ENCODE measurements at places on chromosomes 1 and 21.
A peak's percentile ranks its signal among the peaks of the same experiment; 100 is the strongest.

- no peak for DNase-seq
Observed at GRCh38 chr1:174815474-174815908, 184.3 kb upstream of the CACYBP start.

DNA sequence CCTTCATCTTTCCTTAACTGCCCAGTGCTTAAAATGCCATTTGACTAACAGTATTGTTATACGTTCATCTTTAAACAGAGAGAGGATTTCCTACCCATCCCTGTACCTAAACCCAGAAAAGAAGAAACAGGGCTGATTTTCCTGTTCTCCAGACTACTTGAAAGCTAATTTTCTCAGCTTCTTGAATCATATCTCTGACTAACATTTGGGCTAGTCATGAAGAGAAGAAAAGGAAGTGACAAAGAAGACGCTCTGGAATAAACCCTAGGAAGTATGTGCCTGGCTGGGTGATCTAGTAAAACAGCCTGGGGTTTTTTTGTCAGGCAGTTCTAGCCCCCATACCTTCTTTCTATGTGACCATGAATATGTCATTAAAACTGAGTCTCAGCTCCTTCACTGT, 44.8 kb upstream of the SGIP1 start:
- DNase-seq = no peak

GRCh38 chr21:42384989-42385388, 10.9 kb downstream of the TMPRSS3 start:
- DNase-seq = no peak

GRCh38 chr1:101440485-101440884, 203.7 kb downstream of the S1PR1 start:
- DNase-seq = no peak

- no peak for DNase-seq
Observed at GRCh38 chr1:13462682-13463081, 51.1 kb downstream of the LRRC38 start.

- no peak for DNase-seq
Observed at GRCh38 chr1:202249436-202249835, 55.8 kb downstream of the LGR6 start.

DNA sequence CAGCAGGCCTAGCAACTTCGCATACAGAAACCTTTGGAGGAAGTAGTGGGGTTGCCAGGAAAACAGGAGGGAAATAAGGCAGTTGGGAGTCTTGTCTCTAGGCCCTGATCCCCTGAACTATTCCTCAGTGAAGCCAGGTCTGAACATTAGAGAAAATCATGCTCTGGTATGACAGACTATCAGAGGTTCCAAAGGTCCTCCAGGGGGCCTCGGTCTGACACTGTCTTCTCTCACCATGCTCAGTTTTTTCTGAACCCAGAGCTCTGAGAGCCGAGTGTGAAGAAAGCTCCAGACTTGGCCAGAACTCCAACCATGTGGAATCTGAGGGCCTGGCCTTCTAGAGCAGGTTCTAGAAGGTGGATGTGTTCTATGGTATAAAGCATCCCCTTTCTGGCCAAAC, 4.0 kb downstream of the TOMM40L start:
- DNase-seq = no peak

DNA sequence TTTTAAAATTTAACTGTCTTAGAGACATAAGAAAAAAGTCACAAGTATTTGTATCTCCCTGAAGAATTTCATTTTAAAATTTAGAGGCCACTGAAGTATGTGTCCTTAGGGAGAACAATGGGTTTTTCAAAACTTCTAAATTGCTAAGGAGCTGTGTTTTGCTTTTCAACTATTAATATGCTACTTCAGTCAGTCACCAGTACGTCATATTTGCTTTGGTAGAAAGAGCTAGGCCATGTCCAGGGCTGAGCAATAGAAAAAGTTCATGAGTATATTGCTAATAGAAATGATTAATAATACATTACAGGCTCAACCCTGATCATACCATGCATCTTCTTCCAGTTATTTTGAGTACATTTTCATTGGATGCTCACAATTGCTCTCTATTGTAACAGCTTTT, 1.7 kb upstream of the SGIP1 start:
- DNase-seq = no peak

GRCh38 chr1:204513117-204513716, 3.0 kb upstream of the MDM4 start:
- DNase-seq = no peak

DNA sequence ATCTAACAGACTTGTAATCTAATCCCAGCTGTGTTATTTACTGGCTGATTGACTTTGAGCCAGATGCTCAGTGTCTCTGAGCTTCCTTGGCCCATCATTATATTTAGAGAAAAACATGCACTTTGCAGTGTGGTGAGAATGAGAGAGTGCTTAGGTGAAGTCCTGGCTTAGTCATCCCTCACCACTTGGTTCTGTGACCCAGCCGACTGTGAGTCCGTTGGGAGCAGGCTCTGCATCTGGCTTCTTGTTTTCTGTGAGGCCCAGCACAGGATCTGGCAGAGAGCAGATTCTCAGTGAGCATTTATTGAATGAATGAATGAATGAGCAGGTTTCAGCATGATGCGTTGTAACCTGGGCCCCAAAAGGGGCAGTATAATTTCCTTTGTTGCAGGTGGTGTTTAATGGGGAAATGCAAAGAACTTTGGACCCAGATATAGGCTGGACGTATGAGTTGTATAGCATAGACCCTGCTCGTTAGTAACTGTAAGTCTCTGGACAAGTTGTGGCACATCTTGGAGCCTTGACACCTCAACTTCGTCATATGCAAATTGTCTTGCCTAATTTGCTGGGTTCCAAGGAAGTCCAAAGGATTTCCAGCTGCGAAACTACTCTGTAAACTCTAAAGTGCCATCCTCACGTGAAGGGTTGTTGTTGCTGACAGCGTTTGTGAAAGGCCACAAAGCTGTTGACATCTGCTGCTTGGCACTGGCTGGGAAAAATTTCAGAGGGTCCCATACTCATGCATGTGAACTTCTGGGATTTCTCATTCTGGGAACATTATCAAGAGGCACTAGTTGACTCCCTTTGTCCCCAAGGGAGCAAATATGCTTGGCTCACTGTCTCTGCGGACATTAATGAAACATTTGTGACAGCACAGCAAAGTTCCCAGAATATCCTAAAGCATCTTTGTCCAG, 138.8 kb upstream of the USP24 start:
- DNase-seq = no peak

DNA sequence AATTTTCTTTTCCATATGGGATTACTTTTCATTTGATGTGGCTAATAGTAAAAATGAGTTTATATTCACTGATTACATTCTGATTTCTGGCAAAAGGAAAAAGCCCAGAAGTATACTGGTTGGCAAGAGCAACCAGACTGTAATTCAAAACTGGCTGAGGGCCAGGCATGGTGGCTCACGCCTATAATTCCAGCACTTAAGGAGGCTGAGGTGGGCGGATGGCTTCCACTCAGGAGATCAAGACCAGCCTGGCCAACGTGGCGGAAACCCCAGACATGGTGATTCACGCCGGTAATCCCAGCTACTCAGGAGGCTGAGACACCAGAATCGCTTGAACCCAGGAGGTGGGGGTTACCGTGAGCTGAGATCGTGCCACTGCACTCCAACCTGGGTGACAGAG, 14.5 kb downstream of the SYT11 start:
- no peak for DNase-seq

- no peak for DNase-seq
Observed at GRCh38 chr21:38299671-38300070, 42.9 kb downstream of the KCNJ15 start.

GRCh38 chr1:151733126-151733525, 11.8 kb downstream of the RIIAD1 start:
- no peak for DNase-seq

DNA sequence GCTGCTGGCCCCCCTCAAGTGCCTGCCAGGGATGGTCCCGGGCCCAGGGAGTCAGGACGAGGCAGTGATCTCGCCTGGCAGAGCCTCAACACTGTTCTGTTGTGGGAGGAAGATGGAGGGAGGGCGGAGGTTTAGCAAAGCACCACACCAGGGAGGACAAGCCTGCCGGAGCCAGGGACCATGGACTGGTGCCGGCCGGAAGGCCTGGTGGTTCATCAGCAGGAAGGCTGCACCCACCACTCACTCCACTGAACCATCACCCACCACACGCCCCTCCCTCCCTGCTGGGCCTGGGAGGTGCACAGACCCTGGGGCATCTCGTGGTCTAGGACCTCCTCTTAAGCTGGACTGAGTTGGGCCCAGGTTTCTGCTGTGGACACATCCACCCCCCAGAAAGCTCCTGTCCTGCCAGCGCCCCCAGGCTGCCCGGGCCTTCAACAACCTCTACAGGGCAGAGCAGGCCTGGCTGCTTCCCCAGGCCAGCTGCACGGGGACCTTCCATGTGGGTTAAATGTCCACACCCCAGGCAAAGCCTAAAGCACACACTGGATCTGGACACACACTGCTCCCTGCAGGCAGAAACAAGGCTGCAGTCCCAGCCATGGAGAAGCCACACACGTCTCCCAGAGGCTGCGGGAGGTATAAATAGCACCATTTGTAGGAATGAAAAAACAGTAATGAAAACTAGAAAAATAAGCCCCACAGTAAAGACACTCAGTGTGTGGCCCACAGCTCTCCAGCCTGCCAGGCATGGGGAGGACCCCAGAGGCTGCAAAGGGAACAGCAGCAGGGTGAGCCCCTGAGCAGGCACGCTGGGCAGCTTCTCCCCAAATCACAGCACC, 10.4 kb upstream of the TMEM240 start:
- DNase-seq = peak; percentile 46

DNA sequence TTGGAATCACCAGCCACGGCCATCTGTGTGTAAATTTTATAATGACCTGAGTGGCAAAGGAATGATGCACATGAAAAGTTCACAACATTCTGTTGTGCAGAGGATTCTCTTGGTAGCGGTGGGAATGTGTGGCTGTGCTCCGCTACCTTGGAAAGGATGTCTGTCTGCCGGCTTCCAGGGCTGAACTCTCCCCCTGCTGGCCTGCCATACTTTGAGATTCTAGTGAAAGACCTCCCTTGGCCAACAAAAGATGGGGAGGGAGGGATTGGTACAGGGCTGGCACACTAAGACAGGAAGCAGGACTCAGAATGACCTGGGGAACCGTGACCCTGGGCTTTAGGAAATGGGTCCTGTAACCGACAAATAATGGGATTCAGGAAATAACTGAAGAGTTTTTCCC, 194.5 kb upstream of the PLD5 start:
- DNase-seq = no peak

GRCh38 chr1:43452789-43453441, 816 bp downstream of the HYI start:
- DNase-seq = peak; percentile 16

GRCh38 chr1:7040969-7041695, 255.9 kb downstream of the CAMTA1 start:
- DNase-seq = no peak

- DNase-seq = no peak
Observed at GRCh38 chr1:39132505-39133339, 71.8 kb upstream of the MACF1 start.

DNA sequence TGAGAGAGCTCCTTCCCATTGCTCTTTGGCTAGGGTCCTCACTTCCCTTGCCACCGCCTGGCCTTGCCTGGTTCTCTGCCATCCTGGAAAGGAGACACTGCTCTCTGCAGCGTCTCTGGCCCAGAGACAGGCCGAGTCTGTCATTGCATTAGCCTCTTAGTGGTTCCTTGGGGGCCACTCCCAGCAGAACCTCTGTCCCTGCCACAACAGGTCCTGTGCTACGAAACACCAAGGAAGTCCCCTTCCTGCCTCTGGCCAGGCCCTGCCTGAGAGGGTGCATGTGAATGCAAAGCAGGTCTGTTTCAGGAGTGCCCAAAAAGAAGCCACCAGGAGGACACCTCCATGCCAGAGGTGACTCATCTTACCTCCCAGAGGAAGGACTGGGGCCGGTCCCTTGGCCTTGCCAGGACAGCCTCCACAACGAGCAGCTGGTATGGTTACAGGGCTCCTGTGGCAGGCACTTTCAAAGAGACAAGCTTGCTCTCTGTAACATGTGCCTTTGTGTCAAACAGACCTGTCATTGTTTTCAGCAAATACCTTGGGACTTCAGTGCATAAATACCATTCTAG, 59.6 kb downstream of the VPS26C start:
- no peak for DNase-seq

- no peak for DNase-seq
Observed at GRCh38 chr1:102776071-102776470, 332.3 kb downstream of the COL11A1 start.

- peak; percentile 45 for DNase-seq
Observed at GRCh38 chr1:156693848-156694689, 11.3 kb downstream of the CRABP2 start.

DNA sequence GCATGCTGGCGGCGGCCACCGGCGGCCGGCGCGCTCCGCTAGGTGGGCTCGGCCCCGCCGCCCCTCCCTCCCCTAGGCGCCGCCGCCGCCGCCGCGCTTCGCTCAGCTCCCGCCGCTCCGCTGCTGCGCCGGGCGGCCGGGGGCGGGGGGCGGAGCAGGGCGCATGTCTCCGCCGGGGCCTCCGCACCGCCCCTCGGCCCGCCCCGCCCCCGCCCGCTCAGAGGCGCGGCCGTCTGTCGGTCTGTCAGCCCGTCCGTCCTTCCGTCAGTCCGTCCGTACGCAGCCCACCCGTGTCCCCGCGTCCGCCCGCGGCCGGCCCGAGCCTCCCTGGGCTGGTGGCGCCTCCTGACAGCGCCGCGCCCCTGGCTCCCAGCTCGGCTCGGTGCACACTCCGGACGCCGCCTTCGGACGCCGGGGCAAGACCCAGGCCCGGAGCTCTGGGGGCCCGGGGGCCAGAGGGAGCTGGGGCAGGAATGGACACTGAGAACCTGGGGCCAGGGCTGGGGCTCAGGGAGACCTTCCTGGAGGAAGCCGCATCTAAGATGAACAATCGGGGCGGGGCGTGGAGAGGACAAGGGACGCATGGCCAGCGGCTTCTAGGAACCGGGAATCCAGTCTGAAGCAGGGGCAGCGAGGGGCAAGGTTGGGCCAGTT, at the start of gene GPR153:
Gene GPR153, minus strand, starts transcription at position 138 of the 654 bp plus-strand sequence. CDS start 6,193 bp downstream, outside the sequence.
- peak; percentile 71 for DNase-seq

DNA sequence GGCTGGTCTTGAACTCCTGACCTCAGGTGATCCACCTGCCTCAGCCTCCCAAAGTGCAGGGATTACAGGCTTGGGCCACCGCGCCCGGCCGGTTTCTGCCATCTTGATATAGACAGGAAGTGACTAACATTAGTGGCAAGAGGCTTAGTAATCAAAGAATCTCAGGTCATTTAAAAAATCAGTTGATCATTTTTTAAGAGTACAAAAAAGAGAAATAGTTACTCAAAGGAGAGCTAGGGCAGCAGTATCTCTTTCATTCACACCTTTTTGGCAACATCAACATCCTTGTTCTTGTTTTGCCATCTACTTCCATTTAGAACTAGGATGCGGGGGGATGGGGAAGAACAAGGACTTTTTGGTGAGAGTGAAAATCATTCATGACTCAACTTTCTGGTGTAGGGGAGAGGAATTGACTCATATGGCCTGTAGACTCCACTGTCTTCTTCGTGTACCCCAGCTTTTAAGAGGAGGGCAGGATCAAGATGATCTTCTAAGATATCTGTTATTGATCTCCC, 8.8 kb downstream of the FCRLB start:
- no peak for DNase-seq

GRCh38 chr1:76577525-76578185, 289.6 kb upstream of the ST6GALNAC5 start:
- DNase-seq = no peak

DNA sequence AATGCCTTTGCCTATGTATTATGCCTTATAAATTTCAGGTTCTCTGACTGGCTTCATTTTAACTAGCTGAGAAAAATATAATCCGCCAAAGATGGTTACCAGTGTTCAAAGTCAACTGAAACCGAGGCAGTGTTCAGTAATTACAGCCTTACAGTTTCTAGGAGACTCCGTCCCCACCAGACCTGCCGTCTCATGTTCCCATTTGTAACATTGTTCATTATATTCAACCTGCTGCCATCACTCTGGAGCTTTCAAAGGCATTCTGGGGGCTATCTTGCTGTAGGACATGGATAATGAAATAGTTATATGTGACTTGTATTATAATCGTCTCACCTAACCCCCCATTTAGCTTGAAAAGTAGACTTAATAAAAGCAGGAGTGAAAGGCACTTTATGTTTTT, 302.5 kb downstream of the RWDD3 start:
- no peak for DNase-seq
